ENCODE measurements at places on chromosomes 7 and 10. TPM values are rescaled to one million over a fixed set of nuclear protein-coding genes. Genes with fewer than 3 reads are reported as not detected.

- no peak for DNase-seq
Observed at GRCh38 chr7:127587663-127588018, 570 bp upstream of the ARF5 start.

- no peak for DNase-seq
Observed at GRCh38 chr7:90262438-90262837, 17.5 kb downstream of the CFAP69 start.

Gene PRRT4
- 3.4 TPM for polyA plus RNA-seq

Gene LRIT1
- not detected for polyA plus RNA-seq
